ENCODE measurements at places on chromosomes 13 and 19.

DNA sequence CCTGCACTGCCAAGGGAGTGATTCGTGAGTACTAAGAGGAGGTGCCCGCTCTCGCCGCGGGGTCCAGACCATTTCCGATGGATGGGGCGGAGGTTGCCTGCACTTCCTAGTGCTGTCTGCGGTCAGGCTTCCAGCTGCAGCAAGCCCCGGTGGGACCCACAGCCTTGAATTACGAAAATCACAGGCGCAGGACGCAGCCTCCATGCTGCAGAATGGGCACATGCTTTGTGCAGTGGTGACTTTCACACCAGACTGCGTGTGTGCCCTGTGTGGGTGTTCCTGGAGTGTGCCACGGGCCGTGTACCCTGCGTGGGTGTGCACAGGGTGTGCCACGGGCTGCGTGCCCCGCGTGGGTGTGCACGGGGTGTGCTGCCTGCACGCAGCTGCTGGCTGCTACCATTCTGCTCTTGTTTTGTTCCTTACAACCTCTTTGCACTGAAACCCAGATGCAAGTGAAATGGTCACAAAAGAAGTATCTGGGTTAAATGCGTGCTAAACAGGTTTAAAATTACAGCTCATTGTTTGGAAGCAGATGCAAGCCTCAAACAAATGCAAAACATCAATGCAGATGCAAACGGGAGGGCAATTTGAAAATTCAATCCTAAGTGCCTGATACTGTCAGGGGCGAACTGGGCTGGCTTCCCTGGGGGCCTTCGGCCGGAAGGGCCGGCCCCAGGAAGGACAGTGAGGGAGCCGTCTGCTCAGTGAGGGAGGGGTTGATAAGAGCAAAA, 221.2 kb upstream of the SOX1 start:
- DNase-seq: no peak

- no peak for DNase-seq
Observed at GRCh38 chr13:33069365-33069764, 53.1 kb downstream of the KL start.

GRCh38 chr13:110047496-110047895, 259.5 kb downstream of the COL4A1 start:
- DNase-seq: no peak

DNA sequence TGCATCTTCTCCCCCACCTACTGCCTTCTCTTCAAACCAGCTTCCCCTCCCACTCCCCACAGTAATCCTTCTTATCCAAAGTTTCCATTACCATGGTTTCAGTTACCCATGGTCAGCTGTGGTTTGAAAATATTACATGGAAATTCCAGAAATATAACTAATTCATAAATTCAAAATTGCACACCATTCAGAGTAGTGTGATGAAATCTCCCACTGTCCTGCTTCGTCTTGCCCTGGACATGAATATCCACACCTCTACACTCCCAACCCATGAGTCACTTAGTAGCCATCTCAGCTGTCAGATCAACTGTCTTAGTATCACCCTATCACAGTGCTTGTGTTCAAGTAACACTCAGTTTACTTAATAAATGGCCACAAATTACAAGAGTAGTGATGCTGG, 3.8 kb upstream of the KCTD12 start:
- DNase-seq: no peak

- no peak for DNase-seq
Observed at GRCh38 chr13:26604784-26605545, 47.5 kb downstream of the WASF3 start.

GRCh38 chr19:19552798-19553197, 14.7 kb downstream of the CILP2 start:
- no peak for DNase-seq

DNA sequence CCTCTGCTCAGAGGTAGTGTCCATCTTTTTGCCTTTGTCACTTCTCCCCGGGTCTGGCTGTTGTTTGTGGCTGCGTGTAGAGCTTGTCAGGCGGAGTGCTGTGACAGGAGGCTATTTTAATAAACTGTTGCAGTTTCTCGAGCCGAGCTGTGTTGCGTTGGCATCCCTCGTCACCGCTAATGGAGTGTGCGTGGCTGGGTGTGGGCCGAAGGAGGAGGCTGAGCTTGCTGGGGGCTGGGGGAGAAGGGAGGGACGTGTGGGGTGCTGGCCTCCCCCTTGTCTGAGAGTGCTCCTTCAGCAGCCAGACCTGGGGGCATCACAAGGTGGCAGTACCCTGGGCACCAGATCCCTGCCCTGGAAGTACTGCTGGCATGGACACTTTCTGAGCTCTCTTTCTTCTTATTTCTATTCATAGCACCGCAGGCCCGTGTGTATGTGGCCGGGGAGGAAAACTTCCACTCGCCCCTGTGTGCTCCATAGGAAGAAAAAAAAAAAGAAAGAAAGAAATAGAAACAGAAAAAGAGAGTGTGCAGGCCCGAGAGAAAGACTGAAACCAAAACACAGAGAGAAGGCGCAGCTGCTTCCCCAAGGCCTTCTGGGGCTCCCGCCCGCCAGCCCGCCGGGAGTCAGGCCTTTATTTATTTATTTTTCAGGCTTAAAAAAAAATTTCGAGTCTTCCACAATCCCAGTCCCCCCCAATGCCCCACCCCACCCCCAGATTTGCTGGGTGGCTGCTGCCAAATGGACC, 27.0 kb downstream of the NFIX start:
- no peak for DNase-seq

DNA sequence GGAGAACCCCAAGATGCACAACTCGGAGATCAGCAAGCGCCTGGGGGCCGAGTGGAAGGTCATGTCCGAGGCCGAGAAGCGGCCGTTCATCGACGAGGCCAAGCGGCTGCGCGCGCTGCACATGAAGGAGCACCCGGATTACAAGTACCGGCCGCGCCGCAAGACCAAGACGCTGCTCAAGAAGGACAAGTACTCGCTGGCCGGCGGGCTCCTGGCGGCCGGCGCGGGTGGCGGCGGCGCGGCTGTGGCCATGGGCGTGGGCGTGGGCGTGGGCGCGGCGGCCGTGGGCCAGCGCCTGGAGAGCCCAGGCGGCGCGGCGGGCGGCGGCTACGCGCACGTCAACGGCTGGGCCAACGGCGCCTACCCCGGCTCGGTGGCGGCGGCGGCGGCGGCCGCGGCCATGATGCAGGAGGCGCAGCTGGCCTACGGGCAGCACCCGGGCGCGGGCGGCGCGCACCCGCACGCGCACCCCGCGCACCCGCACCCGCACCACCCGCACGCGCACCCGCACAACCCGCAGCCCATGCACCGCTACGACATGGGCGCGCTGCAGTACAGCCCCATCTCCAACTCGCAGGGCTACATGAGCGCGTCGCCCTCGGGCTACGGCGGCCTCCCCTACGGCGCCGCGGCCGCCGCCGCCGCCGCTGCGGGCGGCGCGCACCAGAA, 1.1 kb downstream of the SOX1 start:
- DNase-seq: no peak

- DNase-seq: no peak
Observed at GRCh38 chr19:49836176-49837008, 14.6 kb upstream of the PTOV1 start.

- DNase-seq: peak; percentile 16
Observed at GRCh38 chr13:107867701-107868661, 347.4 kb downstream of the LIG4 start.

- DNase-seq: no peak
Observed at GRCh38 chr19:33207040-33207620, 13.0 kb downstream of the LRP3 start.

GRCh38 chr13:95471960-95472359, 80.6 kb upstream of the CLDN10 start:
- no peak for DNase-seq

DNA sequence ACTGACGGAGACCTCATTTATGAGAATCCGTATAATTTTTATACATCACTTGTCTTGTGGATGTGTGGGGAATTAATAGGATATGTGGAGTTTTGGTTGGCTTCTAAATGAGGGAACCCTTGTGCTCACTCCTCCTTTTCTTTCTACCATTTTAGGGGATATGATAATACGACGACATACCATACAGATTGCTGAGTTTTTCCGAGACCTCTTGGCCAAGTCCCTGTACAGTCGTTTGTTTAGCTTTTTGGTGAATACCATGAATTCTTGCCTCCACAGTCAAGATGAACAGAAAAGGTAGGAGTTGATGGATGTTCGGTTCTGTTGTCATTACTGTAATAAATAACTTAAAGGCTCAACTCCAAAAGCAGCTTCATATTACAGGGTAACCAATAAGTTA, 335.2 kb downstream of the MYO16 start:
- no peak for DNase-seq

GRCh38 chr13:40874138-40874779, 84.8 kb downstream of the SLC25A15 start:
- DNase-seq: no peak

- DNase-seq: no peak
Observed at GRCh38 chr19:17871878-17872250, at the start of gene SLC5A5. Gene SLC5A5 (plus strand): TSS chr19:17871945. CDS start chr19:17872320, 375 bp downstream.

DNA sequence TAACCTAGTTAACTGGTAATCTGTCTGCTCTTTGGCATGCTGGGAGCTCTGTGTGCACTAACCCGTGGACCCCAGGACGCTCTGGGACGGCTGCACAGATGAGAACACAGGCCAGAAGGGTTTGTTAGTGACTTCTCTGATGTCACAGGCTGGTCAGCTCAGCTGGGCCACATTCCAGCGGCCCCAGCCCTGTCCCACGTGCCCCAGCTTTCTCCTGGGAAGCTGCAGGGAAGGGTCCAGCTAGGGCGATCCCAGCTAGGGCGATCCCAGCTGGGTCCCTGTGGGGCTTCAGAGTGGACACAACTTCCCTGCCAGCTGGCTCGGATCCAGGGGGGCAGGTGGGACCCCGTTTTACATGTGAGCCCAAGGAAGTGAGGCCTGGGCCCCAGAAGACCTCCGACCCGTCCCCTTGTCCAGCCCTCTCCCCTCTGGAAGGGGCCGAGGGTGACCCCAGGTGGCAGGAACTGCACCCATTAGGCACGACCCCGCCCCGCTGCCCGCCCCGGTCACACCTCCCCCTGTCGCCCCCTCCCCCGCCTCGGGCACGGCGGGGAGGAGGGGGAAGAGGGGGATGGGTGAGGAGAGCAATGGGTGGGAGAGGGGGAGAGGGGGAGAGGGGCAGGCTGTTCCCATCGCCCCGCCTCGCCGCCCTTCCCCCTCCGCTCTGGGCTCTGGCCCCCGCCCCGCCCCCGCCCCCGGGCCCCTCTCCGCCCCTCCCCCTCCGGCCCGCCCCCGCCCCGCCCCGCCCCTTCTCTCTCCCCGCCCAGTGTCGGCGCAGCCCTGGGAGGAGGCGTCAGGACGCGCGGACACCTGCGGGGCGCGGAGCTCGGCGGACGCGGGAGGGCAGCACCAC, 75.2 kb upstream of the MCF2L start:
- DNase-seq: no peak

DNA sequence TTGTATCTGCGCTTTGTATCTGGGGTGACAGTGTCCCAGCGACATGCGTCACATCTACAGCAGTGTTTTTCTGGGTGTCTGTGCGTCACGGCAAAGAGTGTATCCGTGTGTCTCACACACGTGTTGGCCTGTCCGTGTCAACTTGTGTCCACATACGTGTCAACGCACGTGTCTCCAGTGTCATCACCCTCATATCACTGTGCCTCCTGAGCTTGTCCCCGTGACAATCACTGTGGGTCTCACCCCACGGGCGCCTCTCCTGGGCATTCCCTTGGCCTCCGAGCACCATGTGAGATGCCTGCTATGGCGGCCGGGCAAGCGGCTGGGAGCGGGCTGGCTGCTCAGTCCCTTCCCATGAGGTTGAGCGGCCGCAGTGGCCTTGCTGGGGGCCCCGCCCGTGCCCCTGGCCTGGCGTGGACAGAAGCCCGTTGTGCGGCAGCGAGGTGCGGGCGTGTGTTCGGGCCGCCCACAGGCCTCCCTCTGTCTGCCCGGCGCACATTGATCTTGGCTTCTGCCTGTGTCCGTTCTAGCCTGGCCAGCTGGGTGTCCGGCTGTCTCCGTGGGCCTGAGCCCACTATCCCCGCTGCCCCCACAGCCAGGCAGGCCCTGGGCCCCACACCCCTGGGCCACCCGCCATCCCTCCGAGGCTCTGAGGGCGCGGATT, 6.4 kb downstream of the NFIX start:
- DNase-seq: no peak

DNA sequence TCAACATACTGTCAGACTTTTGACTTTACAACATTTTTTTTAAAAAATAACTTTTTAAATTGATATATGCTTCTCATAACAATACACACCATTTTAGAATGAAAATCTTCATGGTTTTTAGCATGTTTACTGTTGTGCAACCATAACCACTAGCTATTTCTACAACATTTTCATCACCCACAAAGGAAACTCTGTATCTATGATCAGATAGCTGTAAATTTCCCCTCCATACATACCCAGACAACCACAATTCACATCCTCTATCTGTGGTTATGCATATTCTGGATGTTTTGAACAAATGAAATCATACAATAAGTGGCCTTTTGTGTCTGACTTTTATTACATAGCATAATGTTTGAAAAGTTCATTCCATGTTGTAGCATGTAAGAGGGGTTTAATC, 1666.0 kb downstream of the EFNB2 start:
- no peak for DNase-seq

DNA sequence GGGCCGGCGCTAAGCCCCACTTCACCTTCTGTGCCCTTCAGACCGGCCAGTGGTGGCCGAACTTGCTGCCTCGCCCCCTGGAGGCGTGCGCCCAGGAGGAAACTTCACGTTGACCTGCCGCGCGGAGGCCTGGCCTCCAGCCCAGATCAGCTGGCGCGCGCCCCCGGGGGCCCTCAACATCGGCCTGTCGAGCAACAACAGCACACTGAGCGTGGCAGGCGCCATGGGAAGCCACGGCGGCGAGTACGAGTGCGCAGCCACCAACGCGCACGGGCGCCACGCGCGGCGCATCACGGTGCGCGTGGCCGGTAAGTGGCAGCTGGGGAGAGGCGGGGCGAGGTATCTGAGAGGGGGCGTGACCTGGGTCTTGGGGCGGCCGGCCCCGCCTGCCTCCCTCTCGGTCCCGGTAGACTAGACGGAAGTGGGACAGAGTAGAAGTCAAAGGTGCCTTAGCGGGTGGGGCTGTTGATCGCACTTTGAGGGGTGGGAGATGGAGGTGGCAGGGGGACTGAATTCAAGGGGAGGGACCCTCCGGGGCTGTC, 5.6 kb downstream of the ICAM5 start:
- DNase-seq: no peak

- DNase-seq: no peak
Observed at GRCh38 chr13:101942038-101942437, 459.8 kb downstream of the FGF14 start.

GRCh38 chr19:5345895-5346386, 5.3 kb upstream of the PTPRS start:
- DNase-seq: no peak

GRCh38 chr13:66427458-66427861, 802.7 kb downstream of the PCDH9 start:
- no peak for DNase-seq

DNA sequence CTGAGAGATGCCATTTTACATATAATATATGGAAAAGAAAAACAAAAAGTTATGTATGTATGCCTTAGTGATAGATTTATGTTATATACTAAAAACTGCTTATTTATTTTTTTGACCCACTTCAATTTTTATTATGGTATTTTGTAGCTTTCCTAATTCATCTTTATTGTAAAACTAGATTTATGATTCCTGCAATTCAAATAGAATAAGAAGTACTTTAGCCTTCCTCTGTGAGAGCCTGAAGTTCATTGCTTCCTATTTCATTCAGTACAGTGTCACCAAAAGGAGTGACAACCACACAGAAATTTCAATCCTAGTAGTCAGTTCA, 158.1 kb downstream of the RGCC start:
- DNase-seq: no peak

All from amniotic stem cell (primary cell).